RPMI7951 (cell line): ENCODE measurements at places on chromosomes 2 and 18.

GRCh38 chr2:46164529-46165301, 132.5 kb upstream of the EPAS1 start:
- peak; percentile 99 for DNase-seq

GRCh38 chr2:105139556-105140239, 101.8 kb downstream of the MRPS9 start:
- peak; percentile 51 for DNase-seq

DNA sequence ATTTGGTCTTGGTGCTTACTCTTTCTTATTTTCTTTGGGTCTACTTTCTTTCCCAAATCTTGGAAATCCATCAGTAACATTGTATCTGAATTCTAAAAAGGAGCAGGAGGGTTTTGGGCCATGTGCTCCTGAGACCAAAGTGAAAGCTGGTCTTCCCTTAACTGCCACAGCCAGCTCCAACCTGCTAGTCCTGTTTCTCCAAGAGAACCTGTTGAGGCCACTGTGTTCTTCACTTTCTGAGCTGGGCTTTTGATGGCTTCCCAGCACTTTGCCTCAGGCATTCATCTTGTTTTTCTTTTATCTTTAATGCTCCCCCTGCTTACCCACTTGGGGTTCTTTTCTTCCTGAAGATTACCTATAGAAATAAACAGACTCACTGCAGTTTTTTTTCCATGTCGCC, 53.3 kb downstream of the ARHGAP28 start:
- no peak for DNase-seq

DNA sequence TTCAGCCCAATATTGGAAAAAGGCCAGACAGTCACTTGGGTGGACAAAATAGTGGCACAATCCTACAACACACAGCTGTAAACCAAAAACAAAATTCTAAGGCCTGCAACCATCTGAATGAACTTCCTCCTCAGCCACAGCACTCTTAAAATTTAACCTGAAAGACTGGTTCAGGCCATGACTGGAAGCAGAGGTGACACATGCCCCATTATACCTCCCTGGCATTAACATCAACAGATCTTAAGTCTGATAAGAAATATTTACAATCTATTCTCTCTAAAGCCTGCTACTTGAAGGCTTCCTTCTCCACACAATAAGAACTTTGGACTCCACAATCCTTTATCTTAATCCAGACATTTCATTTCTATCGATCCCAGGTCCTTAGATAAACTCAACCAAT, 192.4 kb upstream of the LRP1B start:
- DNase-seq: no peak

GRCh38 chr18:47427923-47428637, 176.6 kb upstream of the SKOR2 start:
- DNase-seq: no peak

DNA sequence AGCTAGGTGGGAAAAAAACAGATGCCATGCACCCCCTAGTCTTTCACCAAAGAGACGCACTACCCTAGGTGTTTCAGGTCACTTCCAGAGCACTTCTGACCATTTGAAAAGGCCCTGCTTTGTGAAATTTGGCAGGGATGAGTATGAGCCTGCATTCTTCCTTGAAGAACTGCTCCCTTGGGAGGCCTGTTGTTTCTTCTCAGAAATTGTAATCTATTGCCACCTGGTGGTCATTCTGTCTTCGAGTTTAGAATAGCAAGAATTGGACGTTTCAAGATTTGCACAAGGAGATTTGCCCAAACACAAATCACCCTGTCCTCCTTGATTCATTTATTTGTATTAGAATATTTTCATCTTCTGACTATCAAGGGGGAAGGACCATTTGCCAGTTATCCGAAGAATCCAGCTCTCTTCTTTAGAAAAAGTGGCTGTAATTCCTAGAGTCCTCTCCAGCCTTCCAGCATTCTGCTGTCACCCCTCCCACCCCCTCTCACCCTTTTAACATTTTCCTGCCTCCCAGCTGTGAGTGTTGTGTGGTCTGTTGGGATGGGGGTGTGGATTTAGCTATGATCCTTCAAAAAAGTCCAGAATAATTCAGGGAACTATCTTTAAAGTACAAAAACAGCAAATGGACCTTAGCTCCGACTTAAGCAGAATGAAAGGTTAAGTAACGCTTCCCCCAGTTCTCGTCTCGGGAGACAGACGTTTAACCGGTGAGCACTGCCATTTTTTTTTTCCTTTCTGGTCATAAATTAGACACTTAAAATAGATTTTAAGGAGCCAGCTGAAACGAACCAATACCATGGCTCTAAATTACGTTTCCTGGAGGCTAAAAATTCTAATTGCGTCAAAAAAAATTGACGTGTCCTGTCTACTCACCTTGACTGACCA, 3.7 kb upstream of the GAD1 start:
- DNase-seq: peak; percentile 74

- DNase-seq: peak; percentile 74
Observed at GRCh38 chr2:128069769-128070168, 21.2 kb upstream of the UGGT1 start.

DNA sequence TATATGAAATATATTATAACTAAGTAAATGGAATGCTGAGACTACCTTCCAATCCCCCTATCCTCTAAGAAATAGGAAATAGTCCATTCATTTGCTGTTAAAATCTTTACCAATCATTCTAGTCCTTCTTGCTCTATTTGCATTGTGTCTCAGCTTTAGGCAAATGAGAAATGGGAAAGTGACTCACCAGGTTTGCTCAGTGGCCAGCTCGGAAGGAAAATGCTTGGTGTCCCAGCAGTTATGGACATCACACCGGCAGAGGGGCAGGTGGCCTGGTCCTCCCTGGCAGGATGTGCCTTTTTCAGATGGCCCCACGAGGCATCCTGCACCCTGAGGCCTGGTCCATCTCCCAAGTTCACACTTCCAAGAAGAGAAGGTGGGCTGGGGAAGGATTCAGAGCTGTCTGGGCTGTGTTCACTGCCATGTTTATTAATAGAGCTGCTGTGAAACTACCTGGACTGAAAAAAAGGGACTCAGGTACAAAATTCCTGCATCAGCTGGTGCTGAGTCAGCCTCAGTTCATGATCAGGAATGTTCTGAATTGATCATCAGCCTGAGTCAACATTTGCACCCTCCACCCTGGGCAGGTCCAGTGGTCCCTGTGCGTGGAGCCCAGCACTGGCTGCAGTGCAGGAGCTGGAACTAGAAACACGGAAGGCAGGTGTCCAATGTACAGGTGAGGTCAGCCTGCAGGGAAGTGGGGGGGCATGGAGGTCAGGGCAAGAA, 60.1 kb upstream of the ARL4C start:
- DNase-seq: peak; percentile 74

- no peak for DNase-seq
Observed at GRCh38 chr2:95077861-95078603, 43.6 kb downstream of the MRPS5 start.

DNA sequence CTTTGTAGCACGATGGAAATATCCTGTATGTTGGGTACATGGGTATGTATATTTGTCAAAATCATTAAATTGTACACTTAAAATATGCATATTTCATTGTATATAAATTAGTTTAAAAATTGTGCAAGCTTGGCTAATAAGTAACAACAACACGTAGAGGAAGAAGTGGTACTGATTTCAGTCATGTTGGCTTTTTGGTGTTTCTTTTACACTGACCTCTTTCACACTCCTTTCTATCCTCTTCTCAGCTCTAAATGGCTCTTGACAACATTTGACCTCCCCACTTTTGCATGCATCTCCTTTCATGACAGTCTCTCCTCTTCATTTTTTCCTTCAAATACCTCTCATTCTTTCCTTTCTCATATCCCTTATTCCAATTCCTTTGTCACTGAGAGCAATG, 801.4 kb upstream of the ZEB2 start:
- no peak for DNase-seq

DNA sequence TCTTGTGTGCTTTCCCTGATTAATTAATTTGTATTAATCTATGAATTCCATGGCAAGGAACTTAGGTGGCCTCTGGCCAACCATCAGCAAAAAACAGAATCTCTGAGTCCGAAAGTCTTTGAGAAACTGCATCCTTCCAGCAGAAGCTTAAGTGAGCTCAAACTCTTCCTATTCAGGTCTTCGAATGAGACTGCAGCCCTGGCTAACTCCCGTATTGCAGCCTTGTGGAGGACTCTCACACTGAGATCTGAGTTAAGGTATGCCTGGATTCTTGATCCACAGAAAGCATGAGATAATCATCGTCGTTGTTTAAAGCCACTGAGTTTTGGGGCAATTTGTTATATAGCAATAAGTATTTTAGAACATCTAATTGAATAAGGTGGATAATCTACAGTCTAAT, 1143.9 kb upstream of the NXPH2 start:
- no peak for DNase-seq

DNA sequence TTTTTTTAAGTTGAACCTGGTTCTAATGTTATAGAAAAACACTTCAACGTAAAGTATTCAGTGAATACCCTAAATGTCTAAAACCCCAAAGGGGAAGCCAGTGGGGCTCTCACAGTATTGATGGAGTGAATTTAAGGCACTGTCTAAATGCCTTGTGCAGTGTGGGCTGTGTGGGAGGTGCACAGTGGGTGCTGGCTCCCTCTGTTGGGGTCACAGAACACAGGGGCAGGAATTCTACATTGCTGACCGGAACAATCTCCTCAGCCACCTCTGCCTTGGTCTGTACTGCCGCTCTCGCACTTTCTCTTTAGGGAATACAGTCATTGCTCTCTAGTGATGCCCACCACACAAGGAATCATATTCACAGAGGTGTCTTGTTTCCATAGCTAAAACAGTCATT, 45.4 kb downstream of the SPRED2 start:
- DNase-seq: no peak

DNA sequence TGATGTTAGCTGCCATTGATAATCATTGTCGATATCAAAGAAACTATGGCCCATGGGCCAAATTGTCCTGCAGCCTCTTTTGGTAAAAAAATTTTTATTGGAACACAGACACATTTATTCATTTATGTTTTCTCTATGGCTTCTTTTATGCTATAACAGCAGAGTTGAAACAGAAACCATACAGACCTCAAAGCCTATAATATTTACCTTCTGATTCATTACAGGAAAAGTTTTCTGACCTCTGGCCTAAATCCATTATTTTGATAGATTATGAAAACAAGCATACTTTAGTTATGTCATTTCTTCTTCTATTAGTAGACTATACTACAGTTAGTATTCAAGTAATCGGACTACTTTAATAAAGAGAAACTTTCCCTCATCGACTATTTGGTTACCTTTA, 349.7 kb upstream of the GALNT5 start:
- no peak for DNase-seq

DNA sequence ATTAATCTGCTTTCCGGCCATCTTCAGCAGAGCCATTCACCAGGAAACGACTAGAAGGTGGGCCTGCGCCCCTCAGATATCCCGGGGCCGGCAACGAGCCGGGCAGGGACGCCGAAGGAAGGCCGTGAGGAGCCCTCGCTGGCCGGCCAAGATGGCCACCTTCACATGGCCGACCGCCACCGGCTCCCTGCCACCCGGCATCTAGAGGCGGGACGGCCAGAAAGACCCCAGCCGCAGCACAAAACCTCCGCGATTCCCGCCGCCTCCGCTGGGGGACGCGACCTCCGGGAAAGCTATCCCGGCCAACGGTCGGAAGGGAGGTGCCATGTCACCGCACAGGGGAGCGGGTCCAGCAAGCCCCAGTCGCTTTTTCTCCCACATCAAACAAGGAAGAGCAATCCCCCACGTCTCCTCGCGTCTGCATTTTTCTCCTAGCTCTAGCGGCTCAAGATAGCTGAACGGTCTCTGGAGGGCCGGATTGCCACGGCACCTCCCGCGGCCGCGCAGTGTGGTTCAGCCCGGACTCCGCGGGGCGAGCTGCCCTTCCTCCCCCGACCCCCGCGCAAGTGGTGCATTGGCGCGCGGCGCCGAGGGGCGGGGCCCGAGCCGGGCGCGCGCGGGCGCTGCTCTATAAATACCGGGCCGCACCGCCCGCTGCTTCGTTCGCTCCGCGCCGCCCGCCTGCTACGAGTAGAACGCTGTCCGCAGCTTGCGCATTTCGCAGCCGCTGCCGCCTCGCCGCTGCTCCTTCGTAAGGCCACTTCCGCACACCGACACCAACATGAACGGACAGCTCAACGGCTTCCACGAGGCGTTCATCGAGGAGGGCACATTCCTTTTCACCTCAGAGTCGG, at the start of gene MAT2A:
Gene MAT2A, plus strand, starts transcription at position 662 of the 854 bp plus-strand sequence. Its CDS starts 120 bp downstream, at position 782.
- DNase-seq: peak; percentile 89

DNA sequence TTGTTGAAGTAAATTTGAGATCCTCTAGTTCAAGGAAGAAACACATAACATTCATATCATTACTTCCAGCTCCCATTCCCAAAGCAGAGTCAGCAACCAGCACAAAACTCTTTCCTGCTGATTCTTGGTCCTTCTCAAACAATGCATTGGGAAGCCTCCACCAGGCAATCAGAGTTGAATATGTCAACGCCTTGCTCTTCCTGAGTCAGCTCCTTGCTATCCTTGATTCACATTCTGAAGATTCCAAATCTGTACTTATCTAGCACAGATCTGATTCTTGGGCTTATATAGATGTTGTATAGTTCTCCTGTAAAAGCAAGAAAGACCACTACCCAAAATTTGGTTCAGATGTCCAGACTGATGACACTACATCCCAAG, 29.6 kb downstream of the CFAP210 start:
- no peak for DNase-seq
